ENCODE measurements at places on chromosomes 3 and 15. TPM values are rescaled to one million over a fixed set of nuclear protein-coding genes. Genes with fewer than 3 reads are reported as not detected.
A peak's percentile ranks its signal among the peaks of the same experiment; 100 is the strongest.

- peak; percentile 93 for DNase-seq
Observed at GRCh38 chr3:197750396-197750831, 731 bp downstream of the FYTTD1 start.

DNA sequence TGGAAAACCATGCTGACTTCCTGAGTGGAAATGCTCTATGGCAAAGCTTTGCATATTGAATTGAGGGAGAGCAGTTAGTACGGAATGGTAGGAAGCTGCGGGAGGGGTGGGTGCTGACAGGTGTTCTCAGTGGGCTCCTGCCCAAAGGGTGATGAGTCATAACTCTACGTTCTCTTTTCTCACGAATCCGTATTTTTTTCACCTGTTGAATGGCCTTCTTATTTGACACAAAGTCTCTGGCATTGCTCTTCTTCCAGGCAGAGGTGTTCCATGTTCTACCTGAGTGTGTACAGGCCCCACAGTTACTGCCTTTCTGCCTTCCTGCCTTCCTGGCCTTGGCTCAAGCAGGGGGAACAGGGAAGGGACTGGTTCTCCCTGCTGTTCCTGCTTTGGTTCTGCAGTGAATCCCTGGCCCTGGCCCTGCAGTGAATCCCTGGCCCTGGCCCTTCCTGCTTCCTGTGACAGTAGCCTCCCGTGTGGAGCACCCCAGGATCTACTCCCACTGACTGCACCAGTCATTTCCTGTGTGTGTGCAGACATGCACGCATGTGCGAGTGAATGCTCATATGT, 31.9 kb downstream of the TRAK1 start:
- DNase-seq = no peak

GRCh38 chr15:77416148-77416455, 3.8 kb downstream of the PEAK1 start:
- DNase-seq = no peak

DNA sequence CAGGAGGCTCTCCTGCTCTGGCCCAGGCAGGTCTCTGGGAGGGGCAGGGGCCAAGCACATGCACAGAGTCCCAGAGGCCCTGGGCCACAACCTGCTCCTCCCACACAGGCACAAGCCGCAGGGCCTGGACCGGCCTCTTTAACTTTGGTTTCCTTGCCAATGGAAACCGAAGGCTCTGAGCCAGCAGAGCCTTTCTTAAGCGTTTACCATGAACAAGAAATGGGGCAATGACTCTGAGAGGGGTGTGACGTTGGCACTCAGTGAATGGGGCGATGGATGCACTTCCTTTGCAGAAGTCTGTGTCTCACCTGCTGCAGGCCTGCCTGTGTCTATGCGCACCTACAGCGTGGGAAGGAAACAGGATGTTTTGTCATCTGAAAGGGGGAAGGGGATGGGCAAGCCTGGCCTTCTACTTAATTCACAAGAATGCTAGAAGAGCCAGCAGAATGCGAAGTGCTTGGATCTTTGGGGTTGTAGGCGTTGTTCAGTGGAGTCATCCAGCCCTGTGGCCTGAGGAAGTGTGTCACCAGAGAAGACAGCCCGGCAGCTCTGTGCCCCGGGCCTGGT, 41.8 kb downstream of the IFT122 start:
- peak; percentile 79 for DNase-seq

GRCh38 chr3:53880396-53881345, 1.3 kb downstream of the ACTR8 start:
- no peak for DNase-seq

DNA sequence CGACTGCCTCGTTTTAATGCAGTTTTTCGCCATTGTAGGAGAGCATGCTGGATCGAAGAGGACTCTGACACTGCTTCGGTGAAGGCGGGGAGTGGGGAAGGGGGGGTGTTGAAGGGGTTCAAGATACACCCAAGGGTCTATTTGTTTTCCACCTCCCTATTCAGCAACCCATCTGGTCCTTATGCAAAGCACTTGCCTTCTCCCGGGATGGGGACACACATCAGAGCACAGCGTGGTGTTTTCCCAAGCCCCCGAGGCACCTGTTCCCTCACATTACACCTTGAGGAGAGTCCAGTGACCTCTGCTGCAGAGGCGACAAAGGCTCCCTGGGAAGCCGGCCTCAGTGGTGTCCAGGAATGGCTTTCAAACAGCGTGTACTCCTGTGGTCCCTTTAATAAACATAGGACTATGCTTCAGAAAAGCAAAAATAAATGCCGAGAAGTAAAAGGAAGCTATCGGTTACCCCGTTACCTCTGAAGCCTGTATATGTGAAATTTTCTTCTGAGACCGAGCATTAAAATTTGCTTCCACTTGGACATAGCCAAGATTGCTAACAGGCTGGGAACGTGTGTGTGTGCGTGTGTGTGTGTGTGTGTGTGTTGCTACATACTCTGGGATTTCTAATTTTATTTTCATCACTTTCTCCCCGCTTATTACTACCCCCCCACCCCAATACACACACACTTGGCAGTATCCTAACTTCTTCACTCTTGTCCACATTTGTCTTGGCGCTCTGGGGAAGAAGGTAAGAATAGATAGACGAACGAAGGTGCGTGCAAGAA, 53.2 kb downstream of the CCDC54 start:
- no peak for DNase-seq

GRCh38 chr3:66377800-66378199, 123.0 kb downstream of the LRIG1 start:
- no peak for DNase-seq

DNA sequence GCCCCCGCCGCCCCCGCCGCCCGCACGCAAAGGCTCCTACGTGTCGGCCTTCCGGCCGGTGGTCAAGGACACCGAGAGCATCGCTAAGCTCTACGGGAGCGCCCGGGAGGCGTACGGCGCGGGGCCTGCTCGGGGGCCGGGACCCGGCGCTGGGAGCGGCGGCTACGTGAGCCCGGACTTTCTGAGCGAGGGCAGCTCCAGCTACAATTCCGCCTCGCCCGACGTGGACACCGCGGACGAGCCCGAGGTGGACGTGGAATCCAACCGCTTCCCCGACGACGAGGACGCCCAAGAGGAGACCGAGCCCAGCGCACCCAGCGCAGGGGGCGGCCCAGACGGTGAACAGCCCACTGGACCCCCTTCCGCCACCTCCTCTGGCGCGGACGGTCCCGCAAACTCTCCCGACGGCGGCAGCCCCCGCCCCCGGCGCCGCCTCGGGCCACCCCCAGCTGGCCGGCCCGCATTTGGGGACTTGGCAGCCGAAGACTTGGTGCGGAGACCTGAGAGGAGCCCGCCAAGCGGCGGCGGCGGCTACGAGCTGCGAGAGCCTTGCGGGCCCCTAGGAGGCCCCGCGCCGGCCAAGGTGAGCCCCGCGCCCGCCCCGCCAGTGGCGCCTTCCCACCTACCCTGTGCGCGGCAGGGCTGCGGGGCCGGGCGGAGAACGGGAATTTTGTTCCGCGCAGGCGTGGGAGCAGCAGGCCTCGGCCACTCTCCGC, 2.4 kb downstream of the SKOR1 start:
- DNase-seq = no peak

GRCh38 chr3:159766563-159767185, 222.0 kb upstream of the IL12A start:
- DNase-seq = no peak

DNA sequence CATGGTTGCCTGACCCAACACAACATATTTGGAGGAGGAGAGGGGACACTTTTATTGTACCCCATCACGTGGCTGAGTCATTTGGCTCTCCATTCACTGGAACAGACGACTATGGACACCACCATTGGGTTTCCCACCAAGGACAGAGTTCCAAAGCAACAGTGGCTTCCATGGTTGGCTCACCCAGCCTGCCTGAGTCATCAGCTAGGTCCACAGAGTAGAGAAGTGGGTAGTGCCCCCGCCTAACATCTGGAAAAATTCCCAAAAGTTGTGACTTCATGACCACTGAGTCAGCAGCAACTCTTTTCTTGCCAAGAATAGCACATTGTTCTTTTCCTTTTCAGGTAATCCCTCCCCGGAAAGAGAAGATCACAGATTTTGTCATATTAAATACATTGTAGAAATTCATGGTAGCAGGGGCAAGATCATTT, 3.0 kb upstream of the PPP1R2 start:
- no peak for DNase-seq

DNA sequence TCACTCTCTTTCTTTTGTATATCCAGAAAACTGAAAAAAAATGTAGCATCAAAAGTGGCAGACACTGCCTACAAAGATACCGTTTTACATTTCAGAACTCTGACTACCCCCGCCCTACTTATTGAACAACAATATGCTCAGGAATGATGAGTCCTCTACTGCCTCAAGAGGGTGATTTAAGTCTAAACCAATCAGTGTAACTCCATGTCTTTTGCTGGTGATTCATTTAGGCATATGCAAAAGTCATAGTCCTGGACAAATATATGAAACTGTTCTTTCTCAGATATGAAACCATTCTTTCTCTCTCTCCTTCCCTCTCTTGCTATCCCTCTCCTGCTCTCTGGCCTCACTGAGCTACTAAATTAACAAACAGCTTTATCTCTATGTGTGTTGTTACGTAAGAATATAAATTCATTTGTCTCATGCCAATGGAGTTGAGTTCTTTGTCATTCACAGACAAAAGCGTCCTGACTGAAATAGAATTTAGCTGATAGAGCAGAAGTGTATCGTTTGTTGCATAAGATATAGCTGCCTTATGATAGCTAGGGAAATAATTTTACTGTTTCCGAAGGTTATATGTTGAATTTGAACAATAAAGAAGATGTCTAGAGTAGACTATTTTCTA, 133.7 kb upstream of the OSTN start:
- DNase-seq = no peak

GRCh38 chr3:184551614-184552256, 9.8 kb upstream of the EPHB3 start:
- no peak for DNase-seq

GRCh38 chr3:63580151-63580550, 72.3 kb upstream of the SNTN start:
- no peak for DNase-seq

DNA sequence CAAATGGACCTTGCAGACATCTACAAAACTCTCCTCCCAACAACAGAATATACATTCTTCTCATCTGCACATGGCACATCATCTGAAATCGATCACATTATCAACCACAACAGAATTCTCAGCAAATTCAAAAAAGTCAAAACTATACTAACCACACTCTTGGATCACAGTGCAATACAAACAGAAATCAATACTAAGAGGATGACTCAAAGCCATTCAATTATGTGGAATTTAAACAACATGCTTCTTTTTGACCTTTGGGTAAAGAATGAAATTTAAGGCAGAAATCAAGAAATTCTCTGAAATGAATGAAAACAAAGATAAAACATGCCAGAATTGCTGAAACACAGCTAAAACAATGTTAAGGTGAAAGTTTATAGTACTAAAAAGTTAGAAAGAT, 358.1 kb downstream of the NSUN3 start:
- no peak for DNase-seq

- no peak for DNase-seq
Observed at GRCh38 chr3:57046101-57046765, 14.2 kb upstream of the SPATA12 start.

DNA sequence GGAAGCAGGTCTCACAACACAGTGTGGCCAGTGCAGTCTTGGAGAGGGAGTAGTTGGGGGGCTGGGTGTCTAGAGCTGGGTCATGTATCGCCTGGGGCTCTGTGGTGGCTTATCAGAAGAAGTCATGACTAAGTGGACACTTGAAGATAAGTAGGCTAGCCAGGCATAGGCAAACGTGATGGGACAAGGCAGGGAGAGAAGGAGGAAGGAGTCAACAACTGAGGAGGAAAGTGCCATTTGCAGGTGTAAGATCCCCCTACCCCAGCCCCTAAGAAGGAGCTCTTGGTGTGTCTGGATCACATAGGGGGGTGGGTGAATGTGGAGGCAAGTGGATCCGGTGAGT, 352.3 kb downstream of the LRTM1 start:
- no peak for DNase-seq

DNA sequence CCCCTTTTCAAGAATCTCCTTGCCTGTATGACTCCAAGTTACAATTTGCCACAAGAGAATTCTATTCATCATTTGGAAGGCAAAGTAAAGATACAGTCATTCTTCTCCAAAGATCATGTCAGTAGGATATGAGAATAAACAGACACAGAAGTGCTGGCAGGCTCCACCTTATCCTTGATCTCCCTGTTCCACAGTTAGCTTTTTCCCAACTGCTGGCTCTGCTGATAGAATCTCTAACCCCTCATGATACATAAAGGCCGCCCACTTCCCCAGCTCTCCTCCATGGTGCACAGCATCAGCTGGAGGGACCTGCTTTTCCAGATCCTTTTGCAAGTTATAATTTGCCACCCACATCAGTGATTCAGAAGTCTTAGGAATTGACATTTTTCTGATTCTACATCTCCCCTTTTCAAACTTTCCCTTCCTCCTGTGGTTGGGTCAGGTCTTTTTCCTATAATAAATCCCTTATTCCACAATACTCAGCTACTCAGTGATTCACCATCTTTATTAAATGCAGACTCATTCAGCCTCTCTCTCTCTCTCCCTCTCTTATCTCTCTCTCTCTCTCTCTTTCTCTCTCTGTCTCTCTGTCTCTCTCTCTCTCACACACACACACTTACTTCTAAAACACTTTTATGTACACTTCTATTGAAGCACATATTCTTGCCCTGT, 465.4 kb downstream of the GBE1 start:
- DNase-seq = no peak

GRCh38 chr3:115804713-115805119, 181.4 kb downstream of the GAP43 start:
- DNase-seq = no peak

DNA sequence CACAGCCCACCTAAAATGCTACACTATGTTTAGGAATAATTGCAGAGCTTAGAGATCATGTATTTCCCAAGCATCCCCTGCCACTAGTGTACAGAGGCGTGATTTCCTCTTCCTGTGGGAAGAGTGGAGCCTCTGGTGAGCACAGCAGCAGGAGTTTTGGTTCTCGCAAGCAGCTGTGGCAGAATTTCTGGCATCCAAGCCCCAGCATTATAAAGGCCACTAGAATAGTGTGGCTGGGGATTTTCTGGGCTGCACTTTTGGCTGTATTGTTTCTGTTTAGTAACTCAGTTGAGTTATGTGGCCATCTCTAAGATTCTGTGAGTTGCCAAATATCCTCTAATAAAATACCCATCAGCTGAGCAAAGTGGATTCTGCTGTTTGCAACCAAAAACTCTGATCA, 64.7 kb downstream of the GPR176 start:
- no peak for DNase-seq

Gene PLA2G4D
- total RNA-seq = not detected

Gene CHDH
- 11.0 TPM for total RNA-seq

Gene ISL2
- total RNA-seq = not detected

Gene NRG4
- not detected for total RNA-seq
